Stimulated activated CD4-positive, alpha-beta T cell treated with anti-CD3 and anti-CD28 coated beads, Interleukin-1b, Interleukin-23, amount 100 ng/mL, for 1 hour (primary cell): ENCODE measurements at places on chromosomes 3 and 15.

- DNase-seq: no peak
Observed at GRCh38 chr3:147736226-147736625, 327.1 kb downstream of the ZIC1 start.

DNA sequence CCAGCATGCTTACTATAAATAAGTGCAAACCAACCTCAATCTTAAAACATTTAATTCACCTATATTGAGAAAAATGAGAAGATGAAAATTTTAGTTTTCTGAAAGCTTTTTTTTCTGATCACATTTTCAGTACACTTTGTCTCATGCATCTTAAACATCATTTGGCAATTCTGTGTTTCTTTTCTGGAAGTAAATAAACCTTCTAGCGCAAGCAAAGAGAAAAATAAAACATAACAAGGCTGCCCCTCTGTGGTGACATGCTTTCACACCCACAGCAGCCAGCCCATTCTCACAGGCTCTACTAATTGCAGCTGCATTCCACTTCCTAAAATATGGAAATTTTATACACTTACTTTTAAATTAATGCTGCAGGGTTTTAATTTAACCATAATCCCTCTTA, 90.1 kb downstream of the NEK10 start:
- DNase-seq: no peak

GRCh38 chr15:42576040-42576594, 711 bp downstream of the STARD9 start:
- no peak for DNase-seq

GRCh38 chr3:46711760-46712159, 5.9 kb downstream of the PRSS50 start:
- no peak for DNase-seq

- DNase-seq: no peak
Observed at GRCh38 chr3:42066516-42067181, 24.5 kb upstream of the TRAK1 start.

- DNase-seq: no peak
Observed at GRCh38 chr3:170889630-170890029, 18.8 kb downstream of the EIF5A2 start.

DNA sequence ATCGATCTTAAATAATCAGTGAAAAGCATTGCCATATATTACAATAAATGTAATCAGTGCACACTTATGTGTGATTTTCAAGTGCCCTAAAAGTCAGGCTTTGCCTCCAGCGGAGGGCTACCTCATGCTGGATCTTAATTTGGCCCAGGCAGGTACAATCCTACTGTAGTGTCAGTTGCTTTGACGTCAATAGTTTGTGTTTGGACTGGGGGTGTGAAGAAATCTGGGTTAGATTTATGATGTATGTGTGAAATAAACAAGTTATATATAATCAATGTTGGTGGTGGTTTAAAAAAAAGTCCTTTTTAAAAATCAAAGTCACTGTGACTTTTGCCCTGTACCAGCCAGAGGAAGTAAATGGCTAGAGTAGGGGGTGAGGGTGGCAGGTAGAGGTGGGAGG, 14.0 kb upstream of the RASGRP1 start:
- no peak for DNase-seq

DNA sequence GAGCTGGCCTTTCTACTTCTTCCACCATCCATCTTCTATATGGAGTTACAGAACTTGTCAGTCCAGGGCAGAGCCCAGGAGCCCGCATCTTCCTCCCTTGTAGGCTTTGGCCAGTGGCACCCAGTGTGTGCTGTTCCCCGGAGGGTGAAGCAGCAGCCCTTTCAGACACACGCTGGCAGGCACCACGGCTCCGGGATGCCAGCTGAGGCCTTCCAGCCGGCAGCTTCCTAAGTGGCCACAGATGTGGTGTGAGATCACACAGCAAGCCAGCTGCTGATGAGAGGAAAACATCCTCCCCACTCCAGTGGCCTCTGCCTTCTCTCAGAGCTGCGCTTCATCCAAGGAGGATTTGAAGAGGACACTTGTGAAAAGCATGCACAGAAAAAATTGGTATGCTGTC, 24.1 kb downstream of the CRABP1 start:
- no peak for DNase-seq

- no peak for DNase-seq
Observed at GRCh38 chr15:98668566-98669308, 20.4 kb downstream of the IGF1R start.

- no peak for DNase-seq
Observed at GRCh38 chr3:170012683-170013400, 25.0 kb upstream of the GPR160 start.

DNA sequence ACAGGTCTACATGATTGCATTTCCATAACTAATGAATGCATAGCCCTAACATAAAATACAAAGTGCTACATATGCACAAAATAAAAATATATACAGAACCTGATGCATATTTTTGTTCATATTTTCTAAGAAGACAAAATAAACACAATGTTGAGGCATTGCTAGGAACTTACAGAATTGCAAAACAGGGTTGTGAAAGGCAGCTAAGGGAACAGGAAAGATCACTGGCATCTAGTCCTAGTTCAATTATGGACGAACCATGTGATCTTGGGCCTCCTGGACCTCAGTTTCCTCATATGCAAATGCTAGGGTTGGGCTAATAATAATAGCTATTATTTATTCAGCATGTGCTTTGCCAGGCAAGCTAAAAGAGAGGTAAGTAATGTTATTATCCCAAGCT, 15.5 kb upstream of the NCEH1 start:
- DNase-seq: no peak

DNA sequence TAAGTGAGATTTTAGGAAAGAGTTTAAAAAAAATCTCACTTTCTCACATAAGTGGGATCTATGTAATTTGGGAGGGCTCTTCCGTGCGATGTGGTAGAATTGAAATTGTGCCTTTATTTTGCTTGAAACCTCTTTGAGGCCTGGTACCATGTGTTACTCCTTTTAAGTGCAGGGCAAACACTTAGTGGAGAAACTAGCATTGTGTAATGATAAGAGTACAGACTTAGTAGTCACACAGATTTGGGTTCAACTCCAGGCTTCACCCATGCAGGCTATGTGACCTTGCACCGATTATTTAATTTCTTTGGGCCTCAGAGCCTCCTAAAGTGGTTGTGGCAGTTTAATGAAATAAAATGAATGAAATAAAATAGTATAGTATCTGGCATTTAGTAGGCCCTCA, 2.4 kb downstream of the PSMA4 start:
- DNase-seq: no peak

- DNase-seq: peak; percentile 23
Observed at GRCh38 chr15:94164202-94164807, 67.1 kb upstream of the MCTP2 start.

GRCh38 chr15:93087825-93088199, 1.2 kb downstream of the RGMA start:
- peak; percentile 36 for DNase-seq

DNA sequence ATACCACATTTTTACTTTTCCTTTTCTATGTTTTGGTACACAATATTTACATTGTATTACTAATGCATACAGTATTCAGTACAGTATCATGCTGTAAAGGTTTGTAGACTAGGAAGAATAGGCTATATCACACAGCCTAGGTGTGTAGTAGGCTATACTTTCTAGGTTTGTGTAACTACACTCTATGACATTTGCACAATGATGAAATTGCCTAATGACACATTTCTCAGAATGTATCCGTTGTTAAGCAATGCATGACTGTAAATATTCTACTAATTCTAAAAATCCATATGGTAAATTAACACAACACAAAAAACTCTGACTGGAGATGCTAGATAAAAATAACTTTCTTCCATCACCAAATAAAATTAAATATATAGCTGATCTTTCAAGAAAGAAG, 16.2 kb downstream of the NEDD4 start:
- no peak for DNase-seq

GRCh38 chr3:120420928-120421551, 29.8 kb downstream of the FSTL1 start:
- DNase-seq: no peak

GRCh38 chr15:66822114-66822513, 120.1 kb downstream of the SMAD6 start:
- DNase-seq: no peak

DNA sequence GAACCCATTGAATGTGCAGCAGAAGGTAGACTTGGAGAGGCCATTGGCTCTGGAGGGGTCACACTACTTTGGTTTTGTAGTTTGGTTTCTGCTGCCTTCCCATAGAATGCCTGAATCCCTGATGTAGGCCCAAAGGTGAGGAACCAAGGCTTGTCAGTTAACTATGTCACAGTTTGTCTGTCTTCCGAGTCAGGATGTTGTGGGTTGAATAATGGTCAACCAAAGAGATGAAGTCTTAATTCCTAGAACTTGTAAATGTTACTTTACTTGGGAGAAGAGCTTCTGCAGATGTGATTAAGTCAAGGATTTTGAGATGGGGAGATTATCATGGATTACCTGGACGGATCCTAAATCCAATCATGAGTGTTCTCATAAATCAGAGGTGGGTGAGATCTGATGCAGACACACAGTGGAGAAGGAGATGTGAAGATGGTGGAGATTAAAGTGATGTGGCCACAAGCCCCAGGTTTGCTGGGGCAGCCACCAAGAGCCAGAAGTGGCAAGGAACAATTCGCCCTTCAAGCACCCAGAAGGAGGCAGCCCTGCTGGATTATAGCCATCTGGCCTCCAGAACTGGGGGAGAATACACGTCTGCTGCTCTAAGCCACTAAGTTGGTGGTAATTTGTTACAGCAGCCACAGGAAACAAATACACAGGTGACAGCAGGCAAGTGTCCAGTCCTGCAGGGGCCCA, 2.3 kb upstream of the CCR8 start:
- DNase-seq: no peak

GRCh38 chr3:184338511-184338945, 1.1 kb downstream of the FAM131A start:
- no peak for DNase-seq

DNA sequence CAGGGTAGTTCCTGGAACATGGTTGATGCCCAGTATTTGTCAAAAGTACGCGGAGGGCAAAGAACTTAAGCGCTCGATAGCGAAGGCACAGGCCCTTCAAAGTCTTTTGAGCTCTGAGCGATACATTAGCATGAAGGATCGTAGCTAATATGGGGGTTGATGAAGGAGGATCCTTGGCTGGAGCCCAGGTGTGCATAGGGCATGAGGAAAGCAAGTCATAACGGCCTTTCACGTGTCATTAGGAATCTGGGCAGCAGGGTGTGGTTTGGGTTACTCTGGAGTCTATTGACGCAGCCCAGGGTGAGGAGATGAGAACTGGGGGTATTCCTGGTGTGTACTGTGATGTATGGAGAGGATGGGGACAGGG, 31.7 kb downstream of the SPINK8 start:
- no peak for DNase-seq

DNA sequence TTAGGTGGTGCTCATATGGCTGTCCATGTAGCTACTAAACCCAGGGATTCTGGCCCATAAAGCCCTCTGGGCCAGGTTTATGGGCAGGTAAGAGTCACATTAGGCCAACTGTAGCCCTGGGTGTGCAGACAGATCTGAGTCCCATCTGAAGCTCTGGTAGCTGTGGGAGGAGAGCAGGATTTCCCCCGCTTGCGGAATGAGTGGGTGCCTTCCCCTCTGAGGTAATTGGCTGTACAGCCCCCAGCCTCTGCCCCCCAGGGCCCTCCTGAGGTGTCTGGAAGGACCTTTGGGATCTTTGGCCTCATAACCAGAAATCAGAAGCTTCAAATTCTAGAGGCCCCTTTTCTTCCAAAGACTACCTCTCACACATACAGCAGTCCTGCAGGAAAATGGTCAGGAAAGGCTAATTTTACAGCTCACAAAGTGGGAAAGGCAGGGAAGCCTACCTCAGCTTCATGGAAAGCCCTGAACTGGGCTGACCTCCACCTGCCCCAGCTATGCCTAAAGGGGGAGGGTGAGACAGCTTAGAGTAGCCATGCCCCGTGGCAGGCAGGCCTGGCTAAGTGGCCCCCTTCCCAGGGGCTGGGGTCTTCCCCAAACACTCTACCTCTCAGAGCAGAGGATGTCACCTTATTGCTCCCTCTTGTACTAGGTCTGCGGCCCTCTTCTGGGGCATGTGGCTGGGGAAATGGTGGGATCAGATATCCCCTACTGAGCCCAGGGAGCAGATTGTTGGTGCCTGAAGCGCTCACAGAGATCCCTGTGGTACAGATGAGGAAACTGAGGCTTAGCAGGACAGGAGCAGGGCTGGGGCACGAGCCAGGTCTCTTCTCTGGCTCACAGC, 16.8 kb downstream of the HEMK1 start:
- DNase-seq: no peak
